Activated CD4-positive, alpha-beta T cell treated with anti-CD3 and anti-CD28 coated beads, Interleukin-2, amount 50 U/mL, for 1 hour (primary cell): ENCODE measurements at places on chromosomes 4 and X.

GRCh38 chr4:99863-100262 lies 24.4 kb upstream of the ZNF718 start:
- no peak for DNase-seq

DNA sequence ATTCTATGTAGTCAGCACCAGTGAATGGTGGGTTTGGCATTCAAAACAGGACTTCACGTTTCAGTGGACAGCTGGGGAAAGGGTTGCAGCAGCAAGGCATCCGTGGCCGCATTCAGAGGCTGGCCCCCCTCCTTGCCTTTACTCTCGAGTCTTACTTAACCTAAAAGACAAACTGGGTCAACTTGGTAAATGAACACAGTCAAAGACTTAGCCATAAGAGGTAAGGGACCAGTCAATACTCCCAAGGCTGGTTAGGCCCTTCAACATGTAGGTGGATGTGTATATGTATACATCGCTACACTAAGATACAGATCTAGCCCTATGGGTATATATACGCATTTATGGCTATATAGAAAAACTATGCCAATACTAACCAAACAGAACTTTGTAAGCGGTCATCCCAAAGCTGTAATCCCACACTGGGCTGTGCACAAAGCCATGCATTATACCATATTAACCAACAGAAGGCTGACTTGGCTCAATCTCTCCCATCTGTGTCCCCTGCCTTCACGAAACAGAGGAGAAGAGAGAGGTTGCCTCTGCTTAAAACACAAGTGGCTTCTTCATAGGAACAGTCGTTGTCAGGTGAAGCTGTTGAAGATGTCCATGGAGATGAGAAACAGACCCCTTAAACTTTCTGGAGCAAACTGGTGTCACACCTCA lies 61.9 kb downstream of the TSC22D3 start:
- DNase-seq = peak; percentile 17

- no peak for DNase-seq
These were observed 145.7 kb downstream of the RELL1 start for GRCh38 chr4:37540486-37540885.

DNA sequence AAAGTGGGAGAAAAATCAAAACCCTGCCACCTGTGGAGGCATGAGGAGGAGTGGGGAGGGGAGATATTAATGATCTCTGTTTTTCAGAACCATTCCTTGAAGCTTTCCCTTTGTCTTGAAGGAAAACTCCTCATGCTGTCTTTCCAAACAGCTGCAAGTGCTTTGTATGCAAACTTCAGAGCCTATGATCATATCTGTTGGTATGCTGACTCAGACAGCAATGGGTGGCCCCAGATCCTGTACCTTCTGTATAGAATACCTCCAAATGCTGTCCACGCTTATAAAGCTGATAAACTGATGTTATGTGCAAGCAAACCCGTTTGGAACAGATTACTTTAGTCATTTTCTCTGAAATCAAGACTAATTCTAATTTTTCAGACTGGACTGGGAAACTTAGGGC lies 31.9 kb downstream of the BMP15 start:
- DNase-seq = no peak

GRCh38 chr4:23033796-23034195 lies 341.1 kb downstream of the GBA3 start:
- DNase-seq = no peak

- DNase-seq = no peak
These were observed 332.3 kb downstream of the ADGRL3 start for GRCh38 chr4:61532336-61533000.

GRCh38 chr4:180788729-180789128 lies 1454.5 kb upstream of the TENM3 start:
- no peak for DNase-seq

DNA sequence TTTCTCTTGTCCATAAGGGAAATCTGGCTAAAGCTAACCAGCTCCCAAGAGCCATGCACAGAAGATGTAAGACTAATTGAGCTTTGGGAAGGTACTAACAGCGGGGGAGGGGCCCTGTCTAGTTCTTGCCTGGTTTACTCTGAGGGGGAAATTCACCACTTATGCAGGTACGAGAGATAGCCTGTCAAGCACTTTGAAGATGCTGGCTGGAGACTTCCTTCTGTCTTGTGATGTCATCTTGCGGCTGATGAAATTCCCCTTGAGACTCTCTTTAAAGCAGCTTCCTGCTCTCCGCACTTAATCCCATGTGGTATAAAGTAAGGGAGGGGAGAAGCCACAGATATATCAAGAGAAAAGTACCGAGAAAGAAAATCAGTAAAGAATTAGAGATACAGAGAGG lies 345.3 kb downstream of the MAPK10 start:
- DNase-seq = no peak

DNA sequence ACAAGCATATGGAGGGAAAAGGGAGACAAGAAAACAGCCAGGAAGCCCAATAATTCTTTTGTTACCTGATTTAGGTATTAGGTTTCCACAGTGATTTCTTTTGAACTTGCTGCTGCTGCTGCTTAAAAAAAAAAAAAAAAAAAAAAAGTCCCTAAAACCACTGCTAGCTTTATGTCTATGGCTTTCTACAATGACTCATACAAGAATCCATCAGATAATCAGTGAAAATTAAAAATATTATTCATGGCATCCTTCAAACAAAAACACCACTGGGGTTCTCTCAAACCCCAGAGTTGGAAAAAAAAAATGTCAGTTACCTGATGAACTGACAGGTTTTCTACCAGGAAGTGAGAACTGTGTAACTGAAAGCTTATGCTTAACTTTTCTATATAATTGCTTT lies 14.3 kb downstream of the EPHA5 start:
- no peak for DNase-seq

- no peak for DNase-seq
These were observed 13.8 kb downstream of the NEXMIF start for GRCh38 chrX:74911494-74911893.

DNA sequence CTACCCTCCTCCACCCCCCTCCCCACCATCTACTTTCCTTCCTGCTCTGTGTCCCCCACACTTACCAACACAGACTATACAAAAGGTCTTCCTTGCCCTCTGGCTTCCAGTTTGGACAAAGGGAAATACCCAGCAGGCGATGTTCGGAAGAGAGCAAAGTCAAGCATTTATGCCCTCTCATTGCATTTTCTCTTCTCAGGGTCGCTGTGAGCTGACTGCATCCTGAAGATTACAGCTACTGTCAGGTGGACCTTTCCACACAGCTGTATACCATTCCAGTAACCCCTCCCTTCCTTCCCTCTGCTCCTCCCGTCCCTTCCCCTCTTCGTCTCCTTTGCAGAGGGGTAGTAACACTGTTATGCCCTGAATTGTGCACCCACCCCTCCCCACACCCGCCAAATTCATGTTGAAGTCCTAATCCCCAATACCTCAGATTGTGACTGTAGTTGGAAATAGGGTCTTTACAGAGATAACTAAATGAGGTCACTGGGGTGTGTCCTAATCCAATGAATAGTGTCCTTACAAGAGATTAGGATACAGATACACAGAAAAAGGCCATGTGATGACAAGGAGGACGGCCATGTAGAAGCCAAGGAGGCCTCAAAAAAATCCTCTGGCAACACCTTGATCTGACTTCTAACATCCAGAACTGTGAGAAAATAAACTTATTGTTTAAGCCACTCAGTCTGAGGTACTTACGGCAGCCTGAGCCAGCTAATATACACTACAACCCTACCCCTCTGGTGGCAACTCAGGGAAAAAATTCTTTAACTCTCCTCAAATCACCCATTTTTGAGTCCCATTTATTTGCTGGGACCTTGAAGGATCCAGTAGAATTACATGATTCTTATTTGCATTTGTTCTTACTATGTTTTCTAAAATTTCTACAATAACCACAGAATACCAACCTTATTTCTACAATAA lies 11.7 kb downstream of the MORF4L2 start:
- no peak for DNase-seq

DNA sequence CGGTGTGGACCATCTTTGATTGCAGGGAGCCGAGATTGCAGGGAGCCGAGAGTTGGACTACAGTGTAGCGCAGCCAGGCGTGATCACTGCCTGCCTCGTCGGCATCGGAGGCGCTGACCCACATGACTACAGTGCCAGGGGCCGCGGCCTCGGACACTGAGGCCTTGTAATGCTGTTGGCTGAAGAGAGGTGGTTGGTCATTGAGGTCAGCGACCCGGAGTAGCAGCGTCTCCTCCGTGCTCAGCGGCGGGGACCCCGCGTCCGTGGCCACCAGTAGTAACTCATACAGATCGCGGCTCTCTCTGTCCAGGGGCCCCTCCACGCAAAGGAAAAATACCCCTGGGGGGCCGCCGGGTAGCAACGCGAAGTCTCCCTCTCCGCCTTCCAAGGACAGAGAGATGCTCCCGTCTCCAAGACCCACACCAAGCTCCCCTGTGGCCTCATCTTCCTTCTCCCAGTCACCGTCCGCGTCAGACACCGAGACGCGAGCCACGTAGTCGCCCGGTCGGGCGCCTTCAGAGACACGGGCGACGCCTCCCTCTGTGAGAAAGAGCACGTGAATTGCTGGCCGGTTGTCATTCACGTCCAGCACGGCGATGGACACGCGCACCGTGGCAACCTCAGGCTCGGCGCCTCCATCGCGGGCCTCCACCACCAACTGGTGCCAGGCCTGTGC lies 1.9 kb downstream of the DCHS2 start:
- DNase-seq = no peak
